PC-3 (cell line): ENCODE measurements at places on chromosomes 12 and 14. TPM values are rescaled to one million over a fixed set of nuclear protein-coding genes. Genes with fewer than 3 reads are reported as not detected.

PTHLH gene
- total RNA-seq = 383 and 414 TPM in 2 replicates

PLEKHD1 gene
- total RNA-seq = 0.15 and 0.35 TPM in 2 replicates

SCNN1A gene
- 2.3 and 2.9 TPM in 2 replicates for total RNA-seq

CLEC4C gene
- total RNA-seq = not detected in 2 replicates

LGR5 gene
- 0.04 and 0.46 TPM in 2 replicates for total RNA-seq

KRT83 gene
- total RNA-seq = 0.33 and 1.1 TPM in 2 replicates
